Fibroblast of skin of left biceps (primary cell): ENCODE measurements at places on chromosomes 2 and 18.

GRCh38 chr2:164447660-164448059, 173.6 kb downstream of the GRB14 start:
- no peak for DNase-seq

DNA sequence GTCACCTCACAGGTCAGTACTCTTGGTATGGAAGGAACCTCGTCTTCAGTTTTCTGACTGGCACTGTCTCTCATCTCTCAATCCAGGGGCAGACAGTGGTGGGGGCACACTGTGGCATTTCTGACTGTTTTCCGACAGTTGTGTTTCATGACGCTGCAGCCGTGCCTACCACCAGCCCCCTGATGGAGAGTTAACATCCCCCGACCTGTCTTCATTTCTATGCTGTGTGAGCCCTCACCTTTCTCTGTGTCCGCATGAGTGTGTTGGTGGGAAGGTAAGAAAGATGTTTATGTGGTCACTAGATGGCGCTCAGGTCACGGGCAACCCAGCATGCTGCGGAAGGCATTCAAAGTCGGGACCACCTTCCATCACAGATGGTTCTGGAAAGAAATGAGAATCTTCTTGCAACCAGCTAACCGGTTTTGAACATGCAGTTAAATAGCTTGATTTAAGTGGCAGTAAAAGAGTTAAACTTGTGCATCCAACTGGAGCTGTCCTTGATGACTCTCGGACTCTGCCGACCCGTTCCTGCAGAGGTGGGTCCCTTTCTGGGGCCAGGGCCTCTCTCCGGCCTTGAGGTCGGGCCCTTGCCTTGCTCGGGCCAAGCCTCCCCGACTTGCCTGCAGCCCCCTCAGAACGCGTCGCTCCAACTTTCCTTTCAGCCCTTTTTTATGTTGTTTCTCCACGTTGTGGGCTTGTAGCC, 92.4 kb downstream of the DYSF start:
- DNase-seq, result no peak

- DNase-seq, result no peak
Observed at GRCh38 chr18:37563931-37564392, 1.6 kb downstream of the CELF4 start.

- peak; percentile 65 for DNase-seq
Observed at GRCh38 chr2:152432206-152432653, 97.3 kb downstream of the FMNL2 start.

GRCh38 chr2:218872645-218873358, 7.8 kb upstream of the WNT10A start:
- no peak for DNase-seq

- DNase-seq, result no peak
Observed at GRCh38 chr2:42095923-42096408, 48.1 kb downstream of the PKDCC start.

GRCh38 chr18:64365106-64365505, 216.2 kb upstream of the LINC00305 start:
- DNase-seq, result no peak

GRCh38 chr2:171530378-171530777, 8.1 kb downstream of the CYBRD1 start:
- no peak for DNase-seq

DNA sequence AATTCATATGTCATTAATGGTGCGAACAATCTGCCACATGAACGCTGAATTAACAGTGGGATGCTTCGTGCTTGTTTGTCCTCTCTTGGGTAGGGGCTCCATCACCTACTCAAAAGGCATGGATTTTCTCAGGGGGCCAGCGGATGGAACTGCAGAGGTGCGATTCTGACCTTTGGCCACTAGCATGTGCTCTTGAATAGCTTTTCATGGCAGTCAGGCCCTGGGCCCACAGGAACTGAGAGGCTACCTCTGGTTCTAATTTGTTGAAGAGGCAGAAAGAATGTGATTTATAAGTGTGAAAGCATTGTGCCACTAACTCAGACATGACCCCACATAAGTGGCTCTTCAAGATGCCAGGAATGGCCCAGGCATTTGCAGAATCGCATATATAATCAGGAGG, 283.2 kb downstream of the INSIG2 start:
- DNase-seq, result peak; percentile 42

GRCh38 chr18:21115519-21116411, 4.2 kb upstream of the ROCK1 start:
- peak; percentile 83 for DNase-seq

GRCh38 chr2:168699844-168700417, 102.5 kb upstream of the NOSTRIN start:
- DNase-seq, result peak; percentile 12

GRCh38 chr2:44267796-44268648, 7.3 kb upstream of the SLC3A1 start:
- DNase-seq, result no peak

GRCh38 chr2:138294451-138294850, 207.1 kb upstream of the SPOPL start:
- DNase-seq, result no peak

DNA sequence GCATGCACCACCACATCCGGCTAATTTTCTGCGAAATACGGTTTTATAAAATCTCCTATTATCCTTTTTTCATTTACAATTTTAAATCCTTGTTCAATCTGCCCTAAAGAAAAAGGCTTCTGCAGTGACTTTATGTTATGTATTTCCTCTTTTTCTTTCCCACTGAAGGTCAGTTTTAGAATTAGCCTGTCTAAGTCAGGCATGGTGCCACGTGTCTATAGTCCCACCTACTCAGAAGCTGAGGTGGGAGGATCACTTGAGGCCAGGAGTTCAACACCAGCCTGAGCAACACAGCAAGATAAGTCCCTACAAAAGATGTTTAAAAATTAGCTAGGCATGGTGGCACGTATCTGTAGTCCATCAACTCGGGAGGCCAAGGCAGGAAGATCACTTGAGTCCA, 39.8 kb upstream of the TNFRSF11A start:
- no peak for DNase-seq

DNA sequence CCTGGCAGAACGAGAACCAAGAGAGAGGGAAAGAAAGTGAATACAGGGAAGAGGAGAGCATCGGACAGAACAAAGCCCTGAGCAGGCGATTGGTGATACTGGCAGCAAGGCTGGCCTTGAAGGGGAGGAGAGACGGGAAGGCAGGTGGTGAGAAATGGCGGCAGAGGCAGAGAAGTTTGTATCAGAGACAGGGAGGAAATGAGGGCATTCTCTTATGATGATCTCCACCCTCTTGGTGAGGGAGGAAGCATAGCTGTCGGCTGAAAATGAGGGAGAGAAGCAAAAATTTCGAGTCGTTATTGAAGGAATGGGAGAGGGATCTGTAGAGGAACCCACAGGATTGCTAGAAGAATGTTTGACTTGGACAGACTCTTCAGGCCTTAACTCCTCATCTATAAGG, 80.6 kb downstream of the CLIP4 start:
- DNase-seq, result peak; percentile 2

GRCh38 chr2:170647741-170648436, 67.2 kb upstream of the SP5 start:
- DNase-seq, result no peak

DNA sequence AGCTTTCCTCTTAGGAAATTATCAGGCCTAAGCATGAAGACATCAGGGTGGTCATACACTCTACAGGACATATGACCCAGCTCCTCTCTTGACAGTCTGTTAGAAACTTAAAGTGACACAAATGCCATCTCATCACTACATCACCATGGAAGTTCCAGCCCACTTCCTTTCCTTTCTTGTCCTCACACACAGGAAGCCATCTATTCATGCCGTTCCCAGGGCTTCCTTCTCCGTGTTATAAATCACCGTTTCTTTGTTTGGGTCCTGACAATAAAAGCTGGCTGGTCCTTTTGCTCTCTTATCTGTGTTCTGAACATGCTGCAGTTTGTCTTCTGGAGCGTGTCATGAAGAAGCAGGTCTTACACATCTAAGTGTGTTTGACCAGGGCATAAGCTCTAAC, 692.1 kb upstream of the CELF4 start:
- DNase-seq, result no peak

DNA sequence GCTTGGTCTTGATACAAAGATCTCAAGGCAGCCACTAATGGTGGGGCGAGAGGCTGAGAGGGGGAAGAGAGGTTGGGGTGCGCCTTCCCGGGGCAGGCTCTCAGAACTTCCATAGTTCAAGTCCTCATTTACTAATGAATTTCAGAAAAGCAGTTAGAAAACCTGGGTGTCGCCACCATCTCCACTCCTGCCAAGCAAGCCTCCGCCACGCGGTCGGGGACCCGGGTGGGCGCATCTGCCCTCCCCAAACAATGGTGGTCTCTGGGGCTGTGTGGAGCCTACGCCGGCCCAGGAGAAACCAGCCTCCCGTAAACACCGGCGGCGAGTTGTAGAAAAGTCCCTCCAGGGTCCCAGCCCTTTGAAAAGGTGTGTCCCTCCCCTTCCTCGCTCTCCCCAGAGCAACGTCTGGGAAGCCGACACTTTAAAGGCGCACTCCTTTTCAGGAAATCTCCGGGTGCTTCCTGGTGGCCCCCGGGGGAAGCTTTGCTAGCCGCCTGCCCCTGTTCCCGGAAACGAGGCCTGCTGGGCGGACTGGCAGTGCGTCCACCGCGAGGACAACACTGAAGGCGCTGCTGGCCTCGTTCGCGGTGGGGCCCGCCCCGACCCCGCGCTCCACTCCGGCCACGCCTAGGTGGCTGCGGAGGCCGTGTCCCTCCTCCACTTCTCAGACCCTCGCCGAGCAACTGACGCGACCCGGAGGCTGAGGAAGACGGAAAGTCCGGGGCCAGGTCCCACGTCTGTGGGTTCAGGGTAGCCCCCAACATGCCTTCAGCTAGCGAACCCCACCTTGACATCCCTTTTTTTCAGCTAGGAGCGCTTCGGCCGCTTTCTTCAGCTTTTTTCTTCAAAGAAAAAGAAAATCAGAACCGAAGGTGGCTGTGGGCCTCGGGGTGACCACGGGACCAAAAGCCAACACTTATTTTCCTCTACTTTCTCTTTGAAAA, 16.8 kb downstream of the EVX2 start:
- no peak for DNase-seq

DNA sequence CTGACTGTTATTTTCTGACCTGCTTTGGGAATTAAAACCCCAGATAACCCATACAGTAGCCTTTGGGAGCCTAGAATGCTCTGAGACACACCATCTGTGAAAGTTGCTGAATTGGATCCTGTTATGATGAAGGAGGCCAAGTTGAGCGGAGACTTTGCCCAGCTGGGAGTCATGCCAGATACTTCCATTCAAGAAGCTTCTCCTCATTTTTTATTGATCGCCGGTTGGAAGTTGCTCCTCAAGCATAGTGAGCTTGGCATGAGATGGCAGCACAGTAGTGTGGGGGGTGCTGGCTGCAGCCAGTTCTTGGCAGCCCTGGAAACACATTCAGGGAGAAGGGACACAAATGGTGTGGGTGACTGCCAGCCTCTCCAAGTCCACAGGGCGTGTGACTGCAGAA, 270.7 kb upstream of the NRP2 start:
- DNase-seq, result no peak

- DNase-seq, result no peak
Observed at GRCh38 chr2:64485961-64486360, 32.0 kb downstream of the LGALSL start.
